ENCODE measurements at places on chromosomes 1 and 21. TPM values are rescaled to one million over a fixed set of nuclear protein-coding genes. Genes with fewer than 3 reads are reported as not detected.

Gene SLC44A3
- total RNA-seq = 9.7 TPM

Gene ATP1A4
- total RNA-seq = 0.26 TPM

Gene ERVH48-1
- total RNA-seq = not detected

Gene EXOC8
- 14.1 TPM for total RNA-seq

Gene AADACL4
- not detected for total RNA-seq

Gene CELA2B
- total RNA-seq = not detected

Gene AMPD1
- total RNA-seq = not detected

Gene RIPPLY3
- not detected for total RNA-seq

Gene MED8
- total RNA-seq = 69.2 TPM

Gene PRAMEF17
- total RNA-seq = not detected

Gene PEAR1
- 2.6 TPM for total RNA-seq

Gene ECM1
- total RNA-seq = 7.7 TPM

Gene TMPRSS15
- not detected for total RNA-seq

Gene CR1L
- total RNA-seq = not detected

Gene UBE2U
- not detected for total RNA-seq

Gene PPIAL4G
- total RNA-seq = not detected

Gene KCNE2
- total RNA-seq = not detected

Gene PARK7
- 251 TPM for total RNA-seq

Gene HES5
- total RNA-seq = not detected

Gene CRB1
- total RNA-seq = 0.26 TPM

Gene MPL
- not detected for total RNA-seq

Gene IFI44L
- total RNA-seq = 2.1 TPM

Gene CACNA1S
- total RNA-seq = not detected

Gene GPX7
- total RNA-seq = 30.6 TPM

Gene LYPD8
- total RNA-seq = not detected

Gene CA6
- not detected for total RNA-seq

Gene LEMD1
- total RNA-seq = not detected

Gene OR2T3
- not detected for total RNA-seq

Gene HORMAD1
- under 0.01 TPM for total RNA-seq

Gene AMY1B
- total RNA-seq = not detected

Gene PLA2G4A
- total RNA-seq = 3.9 TPM

Gene FCRL1
- total RNA-seq = not detected

Gene FCGR3A
- not detected for total RNA-seq

Measured in fibroblast of lung (primary cell).